RPMI7951 (cell line): ENCODE measurements at places on chromosomes 13 and 19.
A peak's percentile ranks its signal among the peaks of the same experiment; 100 is the strongest.

DNA sequence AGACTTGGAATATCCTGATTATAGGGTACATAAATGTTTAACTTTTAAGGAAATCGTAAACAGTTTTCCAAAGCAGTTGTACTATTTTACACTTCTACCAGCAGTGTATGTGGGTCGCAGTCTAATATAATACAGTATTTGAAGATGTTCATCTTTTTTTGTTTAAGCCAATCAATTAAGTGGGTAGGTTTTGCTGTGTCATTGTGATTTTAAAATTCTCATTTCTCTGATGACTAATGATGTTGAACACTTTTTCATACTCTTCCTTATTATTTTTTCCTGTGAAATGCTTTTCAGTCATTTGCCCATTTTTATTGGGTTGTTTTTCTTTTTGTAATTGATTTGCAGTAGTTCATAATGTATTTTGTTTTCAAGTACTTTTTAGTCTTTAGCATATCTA, 2689.7 kb downstream of the PCDH9 start:
- DNase-seq = no peak

DNA sequence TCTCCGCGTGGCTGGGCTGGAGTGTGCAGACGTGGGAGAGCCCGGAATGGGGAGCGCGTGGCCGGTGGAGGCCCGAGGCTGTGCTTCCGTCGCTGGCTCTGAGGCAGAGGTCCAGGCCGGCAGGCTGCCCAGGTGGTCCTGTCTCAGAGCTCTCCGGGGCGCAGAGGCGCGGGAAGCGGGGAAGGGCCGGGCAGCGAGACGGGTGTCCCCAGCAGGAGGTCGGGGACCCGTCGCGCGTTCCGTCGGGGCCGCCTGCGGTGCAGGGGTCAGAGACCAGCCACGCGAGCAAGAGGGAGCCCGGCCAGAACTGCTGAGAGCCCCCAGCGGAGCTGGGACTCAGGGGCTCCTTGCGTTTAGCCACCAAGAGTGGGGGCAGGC, 1.3 kb upstream of the C1QTNF9 start:
- DNase-seq = no peak

DNA sequence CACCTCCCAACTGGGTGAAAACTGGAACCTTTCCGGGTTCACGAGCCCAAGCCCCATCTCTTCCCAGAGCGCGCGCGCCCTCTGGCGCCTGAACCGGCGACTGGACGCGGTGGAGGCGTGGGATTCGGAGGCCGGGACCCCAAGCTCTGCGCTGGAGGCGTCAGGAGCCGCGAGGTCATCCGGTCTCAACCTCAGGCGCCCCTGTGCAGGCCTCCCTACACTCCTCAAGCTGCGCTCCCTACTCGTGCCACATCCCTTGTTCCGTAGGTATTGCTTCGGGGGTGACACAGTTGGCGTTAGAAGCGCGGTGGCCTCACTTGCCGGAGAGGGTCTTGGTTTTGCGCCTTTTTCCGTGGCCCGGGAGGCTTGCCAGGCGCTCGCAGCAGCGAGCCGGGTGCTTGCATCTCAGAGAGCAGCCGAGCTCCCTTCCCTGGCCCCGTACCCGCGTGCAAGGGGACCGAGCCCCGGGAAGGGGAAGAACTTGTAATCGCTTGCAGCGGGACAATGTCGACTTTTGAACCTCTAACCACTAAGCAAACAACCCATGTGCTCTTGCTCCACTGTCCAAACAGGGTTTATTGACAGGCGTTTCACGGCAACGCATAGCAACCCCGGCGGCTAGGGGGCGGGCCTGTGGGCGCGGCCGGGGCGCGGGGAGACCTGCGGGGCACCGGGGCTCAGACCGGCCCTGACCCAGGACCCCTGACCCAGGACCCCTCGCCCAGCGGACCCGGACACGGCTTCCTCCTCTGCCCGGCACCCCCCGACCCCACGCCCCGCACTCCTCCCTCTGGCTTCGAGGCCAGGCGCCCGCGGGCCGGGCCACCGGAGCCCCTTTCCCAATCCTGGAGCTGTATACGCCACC, 8.5 kb downstream of the CDX2 start:
- DNase-seq = peak; percentile 18

GRCh38 chr13:48661107-48661506, 7.4 kb downstream of the CYSLTR2 start:
- DNase-seq = no peak

GRCh38 chr19:42126574-42126973, 5.7 kb downstream of the POU2F2 start:
- no peak for DNase-seq

GRCh38 chr13:113646376-113646775, 11.6 kb downstream of the ATP4B start:
- no peak for DNase-seq

DNA sequence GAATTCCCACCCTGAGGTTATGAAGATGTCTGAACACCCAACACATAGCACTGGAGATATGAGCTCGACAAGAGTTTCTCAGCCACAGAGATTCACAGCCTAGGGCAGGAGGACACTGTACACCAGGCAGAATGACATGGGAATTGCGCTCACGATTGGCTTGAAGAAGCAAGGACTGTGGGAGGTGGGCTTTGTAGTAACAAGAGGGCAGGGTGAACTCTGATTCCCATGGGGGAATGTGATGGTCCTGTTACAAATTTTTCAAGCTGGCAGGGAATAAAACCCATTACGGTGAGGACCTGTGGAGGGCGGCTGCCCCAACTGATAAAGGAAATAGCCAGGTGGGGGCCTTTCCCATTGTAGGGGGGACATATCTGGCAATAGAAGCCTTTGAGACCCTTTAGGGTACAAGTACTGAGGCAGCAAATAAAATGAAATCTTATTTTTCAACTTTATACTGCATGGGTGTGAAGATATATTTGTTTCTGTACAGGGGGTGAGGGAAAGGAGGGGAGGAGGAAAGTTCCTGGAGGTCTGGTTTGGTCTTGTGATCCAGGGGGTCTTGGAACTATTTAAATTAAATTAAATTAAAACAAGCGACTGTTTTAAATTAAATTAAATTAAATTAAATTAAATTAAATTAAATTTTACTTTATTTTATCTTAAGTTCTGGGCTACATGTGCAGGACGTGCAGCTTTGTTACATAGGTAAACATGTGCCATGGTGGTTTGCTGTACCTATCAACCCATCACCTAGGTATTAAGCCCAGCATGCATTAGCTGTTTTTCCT, 7.0 kb downstream of the KLK3 start:
- DNase-seq = no peak

DNA sequence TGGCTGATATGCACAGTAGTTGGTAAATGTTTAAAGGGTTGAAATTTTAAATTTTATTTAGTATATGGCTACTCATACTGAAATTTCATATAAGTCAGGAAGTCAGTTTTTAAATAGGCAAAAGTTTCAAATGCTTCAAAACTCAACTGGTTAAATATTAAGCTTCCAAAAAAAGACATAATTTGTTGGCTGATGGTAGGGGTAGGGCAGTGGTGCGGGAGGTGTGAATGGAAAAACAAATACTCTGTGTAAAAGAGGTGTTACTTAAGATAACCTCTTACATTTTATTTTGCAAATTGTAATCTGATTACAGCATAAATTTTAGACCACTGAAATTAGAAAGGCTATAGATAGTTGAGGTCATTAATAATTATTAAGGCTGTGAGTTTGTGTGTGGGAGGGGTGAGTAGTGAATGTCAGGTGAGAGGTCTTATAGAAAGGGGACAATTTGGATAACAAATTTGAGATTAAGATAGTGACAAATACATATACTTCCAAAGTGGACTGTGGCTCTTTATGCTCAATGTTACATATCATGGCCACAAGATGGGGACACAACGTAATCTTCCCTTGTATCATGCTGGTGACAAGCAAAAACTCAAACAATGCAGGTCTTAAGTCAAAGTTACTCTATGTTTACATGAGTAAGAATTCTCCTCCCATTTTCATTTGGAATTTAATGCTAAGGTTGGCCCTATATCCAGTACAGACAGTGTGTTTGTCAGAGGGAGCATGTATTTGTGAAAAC, 36.6 kb upstream of the OXGR1 start:
- DNase-seq = peak; percentile 54

GRCh38 chr13:77868717-77869116, 49.9 kb downstream of the EDNRB start:
- no peak for DNase-seq

GRCh38 chr13:34065928-34066327, 248.0 kb downstream of the RFC3 start:
- DNase-seq = no peak

GRCh38 chr19:43320546-43320945, 32.9 kb upstream of the CD177 start:
- no peak for DNase-seq

DNA sequence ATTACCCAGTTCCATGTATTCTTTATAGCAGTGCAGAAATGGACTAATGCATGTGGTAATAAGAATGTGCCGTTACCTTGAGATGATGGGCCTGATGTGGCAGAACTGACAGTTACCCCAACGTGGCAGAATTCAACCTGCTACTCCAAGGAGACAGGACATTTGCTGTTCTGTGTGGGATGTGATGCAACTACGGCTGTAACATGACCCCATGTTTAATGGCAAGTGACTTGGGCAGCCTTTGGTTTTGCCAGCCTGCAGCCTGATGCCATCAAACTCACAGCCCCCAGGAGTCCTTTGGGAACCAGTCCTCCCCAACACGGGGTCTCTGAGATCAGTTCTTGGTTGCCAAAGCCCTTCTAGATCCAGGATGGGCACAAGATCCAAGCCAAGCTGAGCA, 107.3 kb downstream of the ZNF557 start:
- DNase-seq = no peak
